ENCODE measurements at places on chromosomes 1 and 21.

DNA sequence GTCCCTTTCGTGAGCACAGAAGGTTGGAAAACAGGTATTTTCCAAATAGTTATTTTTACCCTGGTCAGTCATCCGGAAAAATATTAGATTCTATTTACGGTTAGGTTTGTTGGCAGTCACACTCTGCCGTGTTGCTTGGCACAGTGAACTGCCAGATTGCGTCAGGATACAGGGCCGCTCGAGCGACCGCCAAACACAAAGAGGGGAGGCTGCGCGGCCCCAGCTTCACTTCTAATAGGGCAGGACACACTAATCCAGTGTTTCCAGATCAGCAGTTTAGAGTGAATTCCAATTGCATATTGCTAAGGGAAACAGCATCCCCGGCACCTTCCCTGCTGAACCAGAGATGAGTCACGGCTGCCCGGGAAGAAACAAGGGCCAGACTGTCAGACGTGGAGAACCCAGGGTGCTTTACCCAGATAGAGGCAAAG lies 22.9 kb downstream of the UMODL1 start:
- DNase-seq = no peak

DNA sequence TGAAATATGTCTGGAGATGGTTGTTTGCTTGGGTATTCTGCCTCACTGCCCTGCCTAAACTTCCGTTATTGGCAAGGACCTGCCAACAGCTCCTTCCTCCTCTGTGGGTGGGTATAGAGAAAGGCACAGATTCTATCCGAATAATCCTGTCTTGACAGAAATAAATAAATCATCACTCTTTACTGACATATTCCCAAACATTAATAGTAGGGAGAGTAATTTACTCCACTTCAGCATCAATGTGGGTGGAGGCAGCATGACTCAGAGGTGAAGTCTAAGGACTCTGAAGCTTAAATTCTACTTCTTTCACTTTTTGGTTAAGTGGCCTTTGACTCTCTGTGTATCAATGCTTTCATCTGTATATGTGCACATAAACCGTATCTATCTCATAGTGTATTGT lies 2.9 kb downstream of the CD84 start:
- peak; percentile 32 for DNase-seq

DNA sequence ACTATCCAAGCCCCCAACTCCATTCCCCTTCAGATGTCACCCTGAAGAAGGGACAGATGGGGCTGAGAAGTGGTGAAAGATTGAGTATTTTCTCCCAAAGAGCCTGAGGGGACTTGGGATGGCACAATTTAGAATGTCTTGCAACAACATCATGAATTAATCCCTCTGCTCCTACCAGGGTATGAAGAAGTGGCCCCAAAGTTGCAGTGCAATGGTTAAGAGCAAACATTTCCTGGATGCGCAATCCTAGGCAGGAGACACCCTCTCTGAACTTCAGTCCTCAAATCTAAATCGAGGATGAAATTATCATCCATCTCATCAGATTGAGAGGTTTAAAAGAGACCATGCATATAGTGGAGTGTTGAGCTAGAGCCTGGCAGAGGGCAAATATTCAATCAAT lies 28.6 kb upstream of the CITED4 start:
- no peak for DNase-seq

GRCh38 chr21:15015622-15016471 lies 49.0 kb downstream of the NRIP1 start:
- no peak for DNase-seq

DNA sequence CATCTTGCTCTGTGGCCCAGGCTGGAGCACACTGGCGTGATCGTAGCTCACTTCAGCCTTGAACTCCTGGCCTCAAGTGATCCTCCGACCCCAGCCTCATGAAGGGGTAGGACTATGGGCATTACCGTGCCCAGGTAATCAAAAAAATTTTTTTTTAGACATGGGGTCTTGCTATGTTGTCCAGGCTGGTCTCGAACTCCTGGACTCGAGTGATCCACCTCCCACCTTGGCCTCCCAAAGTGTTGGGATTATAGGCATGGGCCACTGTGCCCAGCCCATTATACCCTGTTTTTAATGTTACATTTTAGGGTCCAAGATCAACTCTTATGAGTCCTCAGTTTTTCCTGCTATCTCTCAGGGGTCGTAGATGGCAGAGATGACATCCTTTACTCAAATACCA lies 6.3 kb downstream of the MRAP start:
- DNase-seq = no peak

DNA sequence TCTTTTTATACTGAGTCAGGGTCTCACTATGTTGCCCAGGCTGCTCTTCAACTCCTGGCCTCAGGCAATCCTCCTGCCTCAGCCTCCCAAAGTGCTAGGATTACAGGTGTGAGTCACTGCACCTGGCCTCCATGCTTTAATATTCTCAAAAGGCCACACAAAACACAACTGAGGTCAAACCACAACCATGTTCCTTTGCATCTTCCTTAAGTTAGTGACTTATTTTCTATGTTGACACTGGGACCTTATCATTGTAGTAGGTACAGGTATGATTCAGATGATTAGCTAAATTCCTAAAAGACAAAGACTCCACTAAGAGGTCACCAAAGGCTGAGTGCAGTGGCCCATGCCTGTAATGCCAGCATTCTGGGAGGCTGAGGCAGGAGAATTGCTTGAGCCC lies 131.9 kb upstream of the ATP1B1 start:
- no peak for DNase-seq

- DNase-seq = no peak
Measured at GRCh38 chr1:246106342-246106763, 400.7 kb downstream of the SMYD3 start.

DNA sequence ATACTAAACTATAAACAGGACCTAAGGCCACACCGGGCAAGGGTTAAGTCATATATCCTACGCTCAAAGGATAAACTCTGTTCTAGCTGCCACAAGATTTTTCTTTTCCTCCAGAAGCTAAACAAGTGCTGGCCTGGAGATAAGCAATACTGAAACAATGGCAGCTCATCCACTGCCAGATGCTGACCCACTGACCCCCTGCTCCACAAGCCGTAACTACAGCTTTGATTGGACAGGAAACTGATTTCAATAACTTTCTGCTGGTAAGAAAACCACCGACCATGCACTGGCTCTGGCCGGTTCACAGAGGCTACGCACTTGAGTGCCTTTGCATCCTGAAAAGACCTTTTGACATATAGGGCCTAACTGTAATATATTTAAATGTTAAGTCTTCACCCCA lies 51.3 kb upstream of the PLA2G2C start:
- DNase-seq = no peak

- DNase-seq = no peak
Measured at GRCh38 chr1:55741516-55741915, 526.4 kb upstream of the USP24 start.

DNA sequence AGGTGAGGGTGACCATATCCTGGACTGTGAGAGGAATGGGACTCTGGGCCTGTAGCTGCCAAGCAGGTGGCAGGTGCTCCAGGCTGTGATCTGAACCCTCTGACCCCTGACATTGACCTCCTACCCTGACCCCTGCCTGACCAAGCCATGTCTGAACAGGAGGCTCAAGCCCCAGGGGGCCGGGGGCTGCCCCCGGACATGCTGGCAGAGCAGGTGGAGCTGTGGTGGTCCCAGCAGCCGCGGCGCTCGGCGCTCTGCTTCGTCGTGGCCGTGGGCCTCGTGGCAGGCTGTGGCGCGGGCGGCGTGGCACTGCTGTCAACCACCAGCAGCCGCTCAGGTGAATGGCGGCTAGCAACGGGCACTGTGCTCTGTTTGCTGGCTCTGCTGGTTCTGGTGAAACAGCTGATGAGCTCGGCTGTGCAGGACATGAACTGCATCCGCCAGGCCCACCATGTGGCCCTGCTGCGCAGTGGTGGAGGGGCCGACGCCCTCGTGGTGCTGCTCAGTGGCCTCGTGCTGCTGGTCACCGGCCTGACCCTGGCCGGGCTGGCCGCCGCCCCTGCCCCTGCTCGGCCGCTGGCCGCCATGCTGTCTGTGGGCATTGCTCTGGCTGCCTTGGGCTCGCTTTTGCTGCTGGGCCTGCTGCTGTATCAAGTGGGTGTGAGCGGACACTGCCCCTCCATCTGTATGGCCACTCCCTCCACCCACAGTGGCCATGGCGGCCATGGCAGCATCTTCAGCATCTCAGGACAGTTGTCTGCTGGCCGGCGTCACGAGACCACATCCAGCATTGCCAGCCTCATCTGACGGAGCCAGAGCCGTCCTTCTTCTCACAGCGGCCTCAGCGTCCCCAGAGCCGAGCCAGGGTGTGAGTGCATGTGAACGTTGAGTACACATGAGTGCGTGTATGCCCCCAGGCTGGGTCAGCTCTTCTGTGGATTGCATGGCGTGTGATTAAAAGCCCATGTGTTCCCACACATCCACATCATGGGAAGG lies 3.1 kb downstream of the TMEM125 start:
- DNase-seq = no peak

Data from stimulated activated CD4-positive, alpha-beta T cell treated with anti-CD3 and anti-CD28 coated beads, Interleukin-12 subunit alpha, Interleukin-12 subunit beta, amount 100 ng/mL, for 24 hours (primary cell).